NCI-H2081 (cell line): ENCODE measurements at places on chromosomes 12 and 14.

DNA sequence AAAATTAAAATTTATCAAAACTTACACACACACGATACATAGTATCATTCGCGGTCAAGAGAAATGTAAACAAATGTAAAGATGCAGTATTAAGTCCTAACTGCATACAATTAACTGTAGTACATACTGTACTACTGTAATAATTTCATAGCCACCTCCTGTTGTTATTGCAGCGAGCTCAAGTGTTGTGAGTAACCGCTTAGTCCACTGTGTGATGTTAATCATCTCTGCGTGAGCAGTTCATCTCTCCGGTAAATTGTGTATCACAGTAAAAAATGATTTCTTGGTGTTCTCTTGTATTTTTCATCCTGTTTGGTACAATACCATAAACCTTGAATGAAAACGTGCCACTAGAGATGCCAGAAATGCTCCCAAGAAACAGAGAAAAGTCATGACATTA is 6.5 kb downstream of the EPS8 start:
- DNase-seq = no peak

- DNase-seq = no peak
Measured at GRCh38 chr14:25122843-25123242, 72.9 kb upstream of the STXBP6 start.

- no peak for DNase-seq
Measured at GRCh38 chr12:6420364-6420763, 24.4 kb upstream of the CD27 start.

DNA sequence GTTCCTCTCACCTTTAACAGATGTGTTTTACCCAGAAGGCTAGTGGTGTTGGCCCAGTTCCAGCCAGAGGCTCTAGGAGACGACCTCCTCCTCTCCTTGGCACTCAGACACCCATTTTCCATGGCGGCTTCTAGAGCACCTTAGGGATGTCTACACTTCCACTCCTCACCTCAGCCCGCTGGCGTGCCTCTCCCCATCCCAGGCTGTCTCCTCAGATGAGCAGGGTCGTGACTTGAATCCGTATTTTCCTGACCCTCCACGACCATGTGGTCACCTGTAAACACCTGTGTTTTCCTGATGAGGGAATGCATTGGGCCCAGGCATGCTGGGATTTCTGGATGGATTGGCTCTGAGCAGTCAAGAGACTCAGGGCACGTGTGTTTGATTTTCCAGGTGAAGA is 21.8 kb upstream of the RIN3 start:
- DNase-seq = no peak

DNA sequence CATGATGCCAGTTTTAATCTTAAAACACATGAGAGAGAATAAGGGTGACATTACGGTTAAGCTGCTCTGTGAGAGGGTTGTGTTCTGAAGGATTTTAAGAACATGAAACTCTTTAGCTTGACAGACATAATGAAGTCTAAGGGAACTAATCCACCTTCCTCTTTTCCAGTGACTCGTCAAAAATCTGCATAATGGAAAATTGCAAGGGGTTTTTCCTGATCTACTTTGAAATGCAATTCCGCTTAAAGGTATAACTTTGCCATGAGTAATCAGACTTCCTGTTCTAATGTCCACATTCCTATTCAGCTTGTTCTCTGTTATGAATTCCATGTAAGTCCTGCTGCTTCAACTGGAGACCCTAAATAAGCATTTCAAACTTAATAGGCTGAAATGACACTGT is at the start of gene ZNF705A:
Gene ZNF705A, plus strand, starts transcription at position 171 of the 400 bp plus-strand sequence. CDS start 15,611 bp downstream, outside the sequence.
- no peak for DNase-seq

GRCh38 chr12:90071996-90072395 is 363.4 kb upstream of the ATP2B1 start:
- DNase-seq = no peak
